CD4-positive, alpha-beta memory T cell (primary cell): ENCODE measurements at places on chromosomes 12 and 14. TPM values are rescaled to one million over a fixed set of nuclear protein-coding genes. Genes with fewer than 3 reads are reported as not detected.

Gene ARHGEF40
- 0.66 TPM for polyA plus RNA-seq

Gene GLIPR1L1
- not detected for polyA plus RNA-seq

Gene TCTN2
- polyA plus RNA-seq, result 2.3 TPM

Gene ADCY4
- polyA plus RNA-seq, result 0.62 TPM

Gene SLC38A4
- polyA plus RNA-seq, result not detected
